ENCODE measurements at places on chromosomes 13 and 19.

GRCh38 chr19:35908973-35909683 lies 1.0 kb upstream of the TYROBP start:
- DNase-seq = no peak

DNA sequence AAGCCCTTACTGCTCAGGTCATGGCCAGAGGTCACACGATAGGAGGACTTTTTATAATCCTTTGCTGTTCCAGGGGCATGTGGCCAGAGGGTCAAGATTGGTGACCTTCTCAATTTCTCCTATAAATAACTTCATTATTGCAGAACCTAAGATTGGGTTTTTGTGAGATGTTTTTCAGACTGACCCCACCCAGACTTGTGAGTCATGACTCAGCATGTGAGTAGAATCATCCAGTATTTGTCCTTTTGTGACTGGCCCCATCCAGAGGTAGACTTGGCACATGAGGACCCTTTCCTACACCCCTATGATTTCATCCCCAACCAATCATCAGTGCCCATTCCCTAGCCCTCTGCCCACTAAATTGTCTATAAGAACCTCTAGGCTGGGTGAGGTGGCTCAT lies 84.5 kb upstream of the ABCC4 start:
- no peak for DNase-seq

- no peak for DNase-seq
These were observed 1.5 kb downstream of the HS6ST3 start for GRCh38 chr13:96091164-96092117.

DNA sequence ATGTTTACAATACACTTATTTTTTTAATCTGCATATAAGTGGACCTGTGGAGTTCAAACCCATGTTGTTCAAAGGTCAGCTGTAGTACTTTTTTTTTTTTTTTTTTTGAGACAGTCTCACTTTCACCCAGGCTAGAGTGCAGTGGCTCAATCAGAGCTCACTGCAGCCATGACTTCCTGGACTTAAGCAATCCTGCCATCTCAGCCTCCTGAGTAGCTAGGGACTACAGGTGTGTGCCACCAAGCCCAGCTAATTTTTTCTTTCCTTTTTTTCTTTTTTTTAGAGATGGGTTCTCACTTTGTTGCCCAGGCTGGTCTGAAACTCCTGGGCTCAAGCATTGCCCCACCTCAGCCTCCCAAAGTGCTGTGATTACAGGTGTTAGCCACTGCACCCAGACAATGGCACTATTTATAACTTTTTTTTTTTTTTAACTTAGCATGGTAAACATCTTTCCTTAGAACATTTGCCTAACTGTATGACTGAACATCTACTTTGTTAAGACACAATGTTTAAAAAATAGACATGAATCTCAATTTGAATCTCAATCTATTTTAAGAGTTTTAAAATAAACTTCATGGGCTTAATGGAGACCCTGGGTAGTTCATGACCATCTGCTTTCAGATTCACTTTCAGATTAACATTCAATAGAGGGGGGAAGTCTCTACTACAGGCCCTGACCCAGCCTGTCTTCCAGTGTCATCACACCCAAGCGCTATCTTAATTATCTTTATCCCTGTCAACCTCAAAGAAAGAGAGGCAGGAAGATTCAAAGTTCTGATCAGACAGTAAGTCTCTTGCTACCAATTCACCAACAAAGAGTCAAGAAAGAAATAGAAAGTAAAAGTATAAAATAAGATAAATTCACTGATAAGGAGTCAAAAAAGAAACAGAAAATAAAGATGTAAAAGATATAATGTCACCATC lies 97.7 kb upstream of the DOCK9 start:
- DNase-seq = no peak

DNA sequence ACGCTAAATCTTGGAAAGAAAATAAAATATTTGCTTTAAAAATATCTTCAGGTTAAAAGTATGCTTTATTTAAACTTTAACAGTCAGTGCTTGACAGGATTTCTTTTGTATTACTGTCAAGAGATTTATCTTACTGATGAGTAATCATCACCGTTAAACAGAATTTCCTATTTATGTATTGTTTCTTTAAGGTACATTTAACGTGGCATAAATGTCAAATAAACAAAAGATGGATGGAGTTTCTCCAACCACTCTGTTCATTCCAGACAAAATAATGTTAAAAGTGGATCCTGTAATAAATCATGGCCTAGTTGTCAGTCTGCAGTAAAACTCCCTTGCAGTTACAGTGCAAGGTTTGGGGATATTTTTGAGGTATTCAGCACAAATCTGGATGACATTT lies 298.3 kb downstream of the DIAPH3 start:
- no peak for DNase-seq

GRCh38 chr13:40648040-40648439 lies 18.4 kb downstream of the FOXO1 start:
- DNase-seq = no peak

DNA sequence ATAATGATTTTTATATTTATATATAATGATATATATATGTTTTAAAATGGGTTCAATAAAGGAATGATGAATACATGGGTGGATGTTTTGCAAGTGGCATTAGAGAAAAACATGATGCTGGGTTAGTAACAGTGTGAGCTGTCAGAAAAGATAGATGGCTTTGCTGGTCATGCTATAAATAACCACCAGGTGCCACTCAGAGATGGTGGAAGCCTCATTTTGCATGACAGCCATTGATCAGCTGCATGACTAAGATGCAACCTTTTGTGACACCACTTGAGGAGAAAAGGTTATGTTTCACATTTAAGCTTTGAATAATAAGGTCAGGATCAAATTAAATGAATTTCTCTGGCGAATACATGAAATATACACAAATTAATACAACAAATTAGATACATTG lies 737.7 kb downstream of the PCDH9 start:
- DNase-seq = no peak

DNA sequence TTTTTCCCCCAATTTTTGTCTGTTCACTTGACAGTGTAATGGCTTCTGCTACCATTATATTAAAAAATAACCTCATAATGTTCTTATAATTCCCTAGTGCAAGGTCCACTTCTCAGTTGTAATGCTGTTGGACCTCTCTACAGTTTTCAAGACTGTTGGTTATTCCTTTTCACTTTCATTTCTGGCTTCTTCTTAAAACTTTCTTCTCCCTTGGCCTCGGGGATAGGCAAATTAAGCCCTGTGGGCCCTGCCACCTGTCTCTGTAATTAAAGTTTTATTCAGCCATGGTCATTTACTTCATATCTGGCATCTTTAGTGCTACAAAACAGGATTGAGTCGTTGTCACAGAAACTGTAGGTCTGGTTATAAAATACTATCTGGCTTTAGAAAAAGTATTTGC lies 313.5 kb downstream of the KLF12 start:
- DNase-seq = no peak

- no peak for DNase-seq
These were observed 212.2 kb downstream of the ENOX1 start for GRCh38 chr13:43574605-43575004.

- no peak for DNase-seq
These were observed 1265.5 kb downstream of the PCDH9 start for GRCh38 chr13:65964672-65965071.

DNA sequence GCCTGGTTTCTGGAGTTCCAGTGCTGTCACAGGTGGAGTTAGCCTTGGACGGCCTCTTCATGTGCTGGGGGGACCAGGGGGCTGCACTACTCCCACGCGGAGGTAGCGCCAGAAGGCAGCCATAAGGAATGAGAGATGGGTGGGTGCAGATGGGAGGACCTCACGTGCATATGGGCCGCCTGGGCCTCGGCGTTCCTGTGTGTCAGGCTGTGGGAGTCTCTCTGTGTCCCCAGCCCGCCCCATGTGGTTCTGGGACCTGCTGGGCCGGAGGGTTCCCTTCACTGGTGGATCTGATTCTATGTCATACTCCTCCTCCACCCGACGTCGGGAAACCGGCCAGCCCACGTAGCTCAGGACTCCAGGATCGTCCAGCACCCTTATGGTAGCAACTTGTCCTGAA lies 149.0 kb upstream of the SOX1 start:
- no peak for DNase-seq

- no peak for DNase-seq
These were observed 65.8 kb downstream of the MLLT1 start for GRCh38 chr19:6213696-6214641.

DNA sequence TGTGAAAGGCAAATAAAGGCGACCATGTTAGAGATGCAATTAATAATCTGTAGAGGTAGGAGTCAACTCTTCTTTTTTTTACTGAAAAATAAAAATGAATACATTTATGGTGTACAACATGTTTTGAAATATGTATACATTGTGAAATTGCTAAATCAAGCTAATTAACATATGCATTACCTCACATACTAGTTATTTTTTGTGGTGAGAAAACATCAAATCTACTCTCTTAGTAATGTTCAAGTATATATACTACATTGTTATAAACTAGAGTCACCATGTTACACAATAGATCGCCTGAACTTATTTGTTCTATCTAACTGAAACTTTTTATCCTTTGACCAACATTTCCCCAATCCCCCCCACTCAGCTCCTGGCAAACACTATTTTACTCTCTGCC lies 143.2 kb downstream of the POU4F1 start:
- DNase-seq = no peak

- DNase-seq = no peak
These were observed 16.2 kb downstream of the PKN1 start for GRCh38 chr19:14449321-14449720.

DNA sequence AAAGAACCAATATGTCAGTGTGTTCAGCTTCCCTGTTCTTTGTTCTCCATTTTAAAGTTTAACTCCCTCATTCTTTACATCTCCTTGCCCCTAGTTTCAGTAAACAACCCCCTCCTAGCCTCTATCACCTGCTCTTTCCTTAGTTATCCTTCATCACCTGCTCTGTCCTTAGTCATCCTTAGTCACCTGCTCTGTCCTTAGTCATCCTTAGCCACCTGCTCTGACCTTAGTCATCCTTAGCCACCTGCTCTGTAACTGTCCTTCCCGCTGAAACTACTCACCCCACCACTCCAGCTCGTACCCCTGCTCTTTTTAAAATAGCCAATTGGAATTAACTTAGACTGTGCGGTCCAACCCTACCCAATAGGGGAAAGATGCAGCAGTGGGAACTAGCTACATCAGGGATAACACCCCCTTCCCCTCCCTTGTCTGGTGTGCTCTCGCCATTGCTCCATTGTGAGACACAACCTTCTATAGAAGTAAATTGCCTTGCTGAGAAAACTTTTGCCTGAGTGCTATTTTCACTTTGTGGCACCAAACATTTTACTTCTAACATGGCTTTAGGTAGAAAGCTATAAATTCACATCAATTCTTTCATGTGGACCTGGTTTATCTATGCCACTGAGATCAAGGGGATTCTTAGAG lies 16.2 kb downstream of the EDNRB start:
- DNase-seq = no peak

- DNase-seq = no peak
These were observed 3.3 kb downstream of the PPP5C start for GRCh38 chr19:46350029-46350757.

DNA sequence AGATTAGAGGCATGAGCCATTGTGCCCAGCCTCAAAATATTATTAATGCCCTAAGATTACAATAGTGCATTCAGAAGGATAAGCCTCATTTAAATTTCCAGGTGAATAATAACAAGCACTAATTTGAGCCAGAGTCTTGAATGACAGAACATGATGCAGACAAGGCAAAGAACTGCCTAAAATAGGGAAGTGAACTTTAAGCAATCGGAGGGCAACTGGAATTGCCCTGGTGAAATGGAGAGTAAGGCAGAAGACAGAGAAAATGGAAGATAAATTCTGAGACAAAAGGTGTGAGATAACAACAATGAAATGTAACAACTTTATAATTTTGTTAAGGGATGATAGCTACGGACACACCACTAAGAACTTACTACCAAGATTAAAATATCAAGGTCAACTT lies 199.9 kb downstream of the DIAPH3 start:
- DNase-seq = no peak

GRCh38 chr13:109862627-109863026 lies 76.2 kb upstream of the IRS2 start:
- DNase-seq = no peak

- no peak for DNase-seq
These were observed 732 bp upstream of the MAP1S start for GRCh38 chr19:17718550-17718946.

- DNase-seq = no peak
These were observed 2.9 kb upstream of the MAP1S start for GRCh38 chr19:17716309-17716929.

GRCh38 chr13:106393776-106394175 lies 141.7 kb downstream of the EFNB2 start:
- no peak for DNase-seq

- no peak for DNase-seq
These were observed 647.1 kb downstream of the DACH1 start for GRCh38 chr13:71219698-71220415.

Measured in stimulated activated CD4-positive, alpha-beta T cell treated with anti-CD3 and anti-CD28 coated beads, Interleukin-15, amount 100 ng/mL, for 48 hours (primary cell).